PC-3 (cell line): ENCODE measurements at places on chromosomes 4 and X.
A peak's percentile ranks its signal among the peaks of the same experiment; 100 is the strongest.

DNA sequence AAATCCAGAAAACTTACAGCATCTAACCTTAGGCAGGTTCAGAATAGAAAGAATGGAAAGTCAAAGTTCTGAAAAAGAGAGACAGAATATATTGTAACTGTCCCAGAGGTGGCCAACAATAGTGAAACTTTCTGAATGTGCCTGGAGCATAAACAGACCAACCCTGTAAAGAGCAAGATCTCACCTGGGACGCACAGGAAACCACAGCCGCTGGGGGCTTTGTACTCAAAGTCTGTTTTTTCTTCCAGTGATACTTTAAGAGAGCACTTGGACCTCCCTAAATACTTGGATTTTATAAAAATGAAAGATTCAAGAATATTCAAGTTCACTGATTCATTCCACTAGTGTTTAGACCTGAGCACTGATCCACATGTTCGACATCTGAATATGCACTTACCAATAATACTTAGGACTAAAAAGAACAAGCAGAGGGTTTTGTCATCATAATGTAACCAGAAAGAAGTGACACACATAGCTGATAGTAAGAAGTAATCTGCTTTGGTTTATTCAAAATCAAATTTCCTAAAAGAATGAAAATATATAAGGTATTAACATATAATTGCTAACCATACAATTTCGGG lies 35.3 kb downstream of the ARAP2 start:
- no peak for DNase-seq

DNA sequence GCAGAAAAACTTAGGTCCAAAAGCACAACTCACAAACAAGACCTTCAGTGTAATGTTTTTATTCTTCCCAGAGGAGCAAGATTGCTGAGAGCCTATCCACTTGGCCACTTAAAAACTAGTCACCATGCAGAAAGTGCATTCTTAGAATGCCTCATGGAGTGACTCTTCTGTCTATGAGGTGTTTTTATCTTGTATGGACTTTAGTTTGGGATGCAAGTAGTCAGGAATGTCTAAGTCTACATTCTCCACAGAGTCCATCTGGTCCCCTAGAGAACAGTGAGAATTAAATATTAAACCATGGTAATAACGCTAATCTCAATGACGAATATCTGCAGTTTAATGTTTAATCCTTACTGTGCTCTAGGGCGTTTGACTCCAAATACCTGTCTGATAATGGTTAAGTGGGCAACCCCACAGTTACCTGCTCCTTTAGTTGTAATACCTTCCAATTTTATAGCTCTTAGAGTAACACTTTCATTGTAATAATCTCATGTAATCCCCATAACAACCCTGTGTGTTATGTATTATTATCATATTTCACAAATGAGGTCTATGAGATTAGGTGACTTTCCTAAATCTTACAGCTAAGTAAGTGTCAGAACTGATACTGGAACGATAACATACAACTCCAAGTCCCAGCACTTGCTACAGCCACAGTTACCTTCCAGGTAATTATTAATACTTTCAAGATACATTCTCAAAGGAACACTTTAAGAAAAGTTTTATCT lies 235.6 kb upstream of the JADE1 start:
- peak; percentile 19 for DNase-seq

GRCh38 chr4:81666491-81666890 lies 194.8 kb upstream of the RASGEF1B start:
- DNase-seq: no peak

- peak; percentile 74 for DNase-seq
These were observed 115.1 kb downstream of the CAMK2D start for GRCh38 chr4:113646442-113646822.

DNA sequence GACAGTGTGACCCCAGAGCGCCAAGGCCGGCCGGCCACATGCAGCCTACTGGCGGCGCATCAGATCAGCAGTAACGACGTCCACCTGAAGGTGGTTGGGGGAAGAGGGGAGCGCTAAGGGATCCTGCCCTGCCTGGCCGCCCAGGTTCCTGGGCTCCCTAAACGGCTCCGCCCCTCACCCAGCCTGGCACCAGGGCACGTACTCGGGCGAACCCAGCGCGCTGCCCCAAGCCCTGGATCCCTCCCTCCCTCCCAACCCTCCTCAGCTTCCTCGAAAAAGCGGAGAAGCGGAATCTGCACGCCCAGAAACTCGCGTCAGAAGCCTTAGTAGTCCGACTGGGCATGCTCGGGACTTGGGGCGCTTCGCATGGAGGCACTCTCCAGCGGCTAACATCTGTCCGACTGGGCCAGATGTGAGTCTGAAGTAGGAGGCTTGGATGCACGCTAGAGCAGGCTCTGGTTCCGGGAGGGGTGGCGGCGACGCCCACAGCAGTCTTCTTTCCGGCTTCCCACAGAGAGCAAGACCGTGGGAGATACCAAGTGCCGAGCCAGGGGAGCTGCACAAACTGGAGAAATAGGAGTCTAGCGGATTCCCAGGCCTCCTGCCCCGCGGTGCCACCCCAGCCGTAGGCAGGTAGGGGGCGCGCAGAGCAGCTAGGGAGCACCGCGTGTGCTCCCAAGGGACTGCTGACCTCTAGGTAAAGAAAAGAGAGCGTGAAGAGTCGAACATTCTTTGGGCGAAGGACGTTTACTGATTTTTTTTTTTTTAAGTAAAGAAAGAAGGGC lies 114.3 kb upstream of the TEX13C start:
- peak; percentile 66 for DNase-seq

GRCh38 chr4:184028561-184029374 lies 123.7 kb downstream of the STOX2 start:
- no peak for DNase-seq

DNA sequence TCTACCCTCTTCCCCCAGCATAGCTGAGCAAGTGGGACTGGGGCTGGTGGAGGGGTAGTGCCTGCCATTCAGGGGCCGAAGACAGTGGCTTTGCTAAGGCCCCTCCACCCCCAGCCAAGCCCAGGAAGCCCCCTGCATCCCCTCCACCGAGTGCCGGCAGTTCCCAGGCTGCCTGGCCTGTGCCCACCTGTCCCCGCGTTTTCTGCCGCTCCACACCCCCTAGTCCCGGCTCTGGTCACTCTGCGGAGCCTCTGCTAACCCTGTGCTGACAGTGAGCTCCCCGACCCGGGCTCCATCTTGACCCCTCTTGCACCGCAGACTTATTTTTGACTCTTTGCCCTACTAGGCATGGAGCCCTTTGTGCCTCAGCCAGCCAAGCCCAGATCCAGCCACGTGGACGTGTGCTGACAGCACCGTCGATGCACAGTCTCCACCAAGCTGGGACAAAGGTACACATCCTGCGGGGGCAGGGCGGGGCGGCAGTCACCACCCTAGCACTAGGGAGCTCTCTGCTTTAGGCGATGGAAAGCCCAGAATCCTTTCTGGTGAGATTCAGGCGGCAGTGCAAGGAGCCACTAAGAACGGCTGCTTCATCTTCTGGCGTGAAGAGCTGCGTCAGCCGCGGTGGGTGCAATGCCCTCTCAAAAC lies 96.6 kb downstream of the PHKA2 start:
- DNase-seq: no peak

DNA sequence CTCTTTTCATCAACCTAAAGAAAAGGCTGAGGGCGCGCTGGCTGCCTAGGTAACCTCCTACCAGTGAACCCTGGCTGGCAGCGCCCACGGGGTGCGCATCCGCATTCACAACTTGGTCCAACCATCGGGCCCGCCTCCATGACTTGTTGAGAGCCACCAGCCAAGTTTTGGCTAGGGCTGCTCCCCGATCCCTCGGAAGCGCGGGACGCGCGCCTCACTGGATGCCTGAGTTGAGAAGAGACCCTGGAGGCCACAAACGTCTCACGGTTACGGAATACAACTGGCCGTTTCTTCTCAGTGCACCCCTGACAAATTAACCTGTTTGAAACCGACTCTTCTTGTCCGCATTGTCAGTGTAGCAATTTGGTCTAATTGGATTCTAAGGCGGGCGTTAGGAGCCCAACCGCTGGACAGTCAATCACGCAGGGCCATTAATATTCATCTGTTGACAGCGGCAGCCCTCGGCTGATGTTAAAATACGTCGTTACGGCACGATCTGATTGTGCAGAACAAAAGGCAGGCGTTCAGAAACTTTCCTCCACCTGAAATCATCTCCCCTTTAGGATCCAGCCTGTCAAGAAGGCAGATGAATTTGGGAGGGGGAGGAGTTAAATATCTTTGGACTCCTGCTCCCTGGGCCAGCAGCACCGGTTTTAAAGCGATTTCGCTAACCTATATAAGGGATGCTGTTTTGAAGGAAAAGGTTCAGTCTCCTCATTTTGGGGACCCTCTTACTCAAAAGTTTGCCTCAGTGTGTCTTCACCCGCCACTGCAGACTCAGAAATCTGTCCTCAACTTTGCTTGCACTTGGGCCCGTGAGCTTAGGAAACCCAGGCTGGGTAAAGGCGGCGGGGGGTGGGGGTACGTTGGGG lies 1.2 kb downstream of the GPC3 start:
- DNase-seq: no peak

GRCh38 chr4:58144721-58145120 lies 1034.5 kb upstream of the IGFBP7 start:
- DNase-seq: no peak

DNA sequence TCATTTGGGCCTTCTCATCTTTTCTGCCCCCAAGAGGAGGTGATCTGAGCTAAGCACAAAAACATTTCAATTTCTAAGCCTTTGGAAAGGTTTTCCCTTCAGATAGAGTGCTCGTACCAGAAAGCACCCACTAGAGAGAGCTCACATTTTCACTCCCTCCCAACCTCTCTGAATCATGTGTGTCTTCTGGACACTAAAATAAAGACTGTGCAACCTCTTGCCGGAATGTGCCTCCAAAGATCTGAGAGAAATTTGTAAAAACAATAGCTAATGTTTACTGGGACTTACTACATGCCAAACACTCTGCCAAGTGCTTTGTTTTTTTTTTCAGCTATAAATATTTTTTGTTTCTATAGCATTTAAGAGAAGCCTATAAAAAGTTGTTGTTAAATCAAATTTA lies 120.6 kb upstream of the LNX1 start:
- no peak for DNase-seq

- no peak for DNase-seq
These were observed 44.7 kb downstream of the SLC10A7 start for GRCh38 chr4:146477054-146477453.
